Astrocyte of the cerebellum (primary cell): ENCODE measurements at places on chromosomes 12 and 14.

DNA sequence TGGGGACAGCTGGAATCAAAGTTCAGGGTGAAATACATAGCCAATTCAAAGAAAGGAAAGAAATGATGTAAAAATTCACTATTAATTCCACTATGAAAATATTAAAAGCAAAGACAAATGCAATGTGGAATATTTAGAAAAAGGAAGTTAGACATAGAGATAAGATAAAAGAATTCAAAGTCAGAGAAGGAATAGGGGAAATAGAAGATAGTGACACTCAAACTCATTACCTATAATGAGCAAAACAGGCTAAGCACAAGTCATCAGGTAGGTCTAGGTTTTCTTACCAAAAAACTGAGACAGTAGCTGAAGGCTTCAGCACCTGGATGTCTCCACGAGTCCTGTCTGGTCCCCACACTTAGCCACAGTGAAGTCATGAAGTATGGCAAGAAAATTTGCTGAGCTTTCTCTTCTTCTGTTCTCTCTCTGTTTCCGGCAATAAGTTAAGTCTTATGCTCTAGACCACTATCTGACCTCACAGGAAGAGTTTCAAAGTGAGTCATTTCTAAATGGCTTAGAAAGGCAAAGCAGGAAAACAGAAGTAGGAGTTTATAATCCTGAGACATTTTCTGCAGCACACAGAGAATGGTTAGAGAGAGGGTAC, at the start of gene C3AR1:
Gene C3AR1, minus strand, starts transcription at position 369 of the 604 bp plus-strand sequence. CDS start 6,174 bp downstream, outside the sequence.
- DNase-seq = peak; percentile 43

DNA sequence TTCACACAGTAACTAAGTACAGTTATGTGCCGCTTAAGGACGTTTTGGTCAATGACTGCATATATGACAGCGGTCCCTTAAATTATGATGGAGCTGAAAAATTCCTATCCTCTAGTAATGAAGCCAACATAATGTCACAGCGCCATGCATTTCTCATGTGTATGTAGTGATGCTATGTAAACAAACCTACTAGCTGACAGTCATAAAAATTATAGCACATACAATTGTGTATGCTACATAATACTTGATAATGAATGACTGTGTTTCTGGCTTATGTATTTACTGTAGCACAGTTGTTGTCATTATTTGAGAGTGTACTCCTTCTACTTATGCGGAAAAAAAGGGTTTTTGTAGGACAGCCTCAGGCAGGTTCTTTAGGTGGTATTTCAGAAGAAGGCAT, 99.7 kb downstream of the DACT1 start:
- DNase-seq = no peak

- DNase-seq = peak; percentile 15
Measured at GRCh38 chr12:91072931-91073330, 15.1 kb upstream of the KERA start.

GRCh38 chr14:88621100-88621499, 58.3 kb downstream of the ZC3H14 start:
- no peak for DNase-seq

- no peak for DNase-seq
Measured at GRCh38 chr12:106291342-106291741, 11.2 kb upstream of the TCP11L2 start.

GRCh38 chr12:106304797-106305196, 2.3 kb downstream of the TCP11L2 start:
- DNase-seq = no peak

GRCh38 chr14:66069830-66070541, 416.2 kb upstream of the CCDC196 start:
- DNase-seq = no peak
